ENCODE measurements at places on chromosomes 5 and 9. TPM values are rescaled to one million over a fixed set of nuclear protein-coding genes. Genes with fewer than 3 reads are reported as not detected.

DNA sequence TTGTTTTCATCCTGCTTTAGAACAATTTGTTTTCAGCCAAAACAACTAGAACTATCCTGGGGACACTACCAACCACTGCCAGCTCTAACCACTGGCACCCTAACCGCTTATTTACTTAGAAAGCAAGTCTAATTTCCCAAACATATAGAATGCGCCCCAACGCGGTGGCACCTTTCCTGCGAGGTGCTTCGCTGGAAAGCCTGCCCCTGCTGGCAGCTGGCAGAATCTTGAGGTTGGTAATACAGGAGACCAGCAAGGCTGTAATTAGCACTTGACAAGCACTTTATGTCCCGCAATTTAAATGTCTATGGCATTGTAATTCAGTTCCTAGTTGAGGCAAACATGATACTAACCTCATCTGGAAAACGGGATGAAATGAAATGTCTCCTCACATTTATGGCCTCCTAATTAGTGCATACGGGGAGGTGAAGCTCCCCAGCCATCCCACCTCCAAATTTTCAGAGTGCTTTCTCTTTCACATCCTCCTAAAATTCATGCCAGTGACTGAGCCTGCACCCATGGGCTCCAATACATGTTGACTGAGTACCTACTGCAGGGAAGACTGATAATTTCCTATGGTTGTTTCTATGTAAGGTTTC, 30.4 kb downstream of the GABBR2 start:
- no peak for DNase-seq

GRCh38 chr5:16995372-16995771, 59.3 kb upstream of the MYO10 start:
- no peak for DNase-seq

GRCh38 chr5:55620009-55620765, 85.4 kb upstream of the PLPP1 start:
- peak; percentile 90 for DNase-seq

- DNase-seq = no peak
These were observed 55.3 kb downstream of the SMIM23 start for GRCh38 chr5:171840711-171841522.

The MZB1 gene
- total RNA-seq = 0.43 TPM

The TNFSF8 gene
- not detected for total RNA-seq

The RGS14 gene
- total RNA-seq = 3.5 TPM

DNA sequence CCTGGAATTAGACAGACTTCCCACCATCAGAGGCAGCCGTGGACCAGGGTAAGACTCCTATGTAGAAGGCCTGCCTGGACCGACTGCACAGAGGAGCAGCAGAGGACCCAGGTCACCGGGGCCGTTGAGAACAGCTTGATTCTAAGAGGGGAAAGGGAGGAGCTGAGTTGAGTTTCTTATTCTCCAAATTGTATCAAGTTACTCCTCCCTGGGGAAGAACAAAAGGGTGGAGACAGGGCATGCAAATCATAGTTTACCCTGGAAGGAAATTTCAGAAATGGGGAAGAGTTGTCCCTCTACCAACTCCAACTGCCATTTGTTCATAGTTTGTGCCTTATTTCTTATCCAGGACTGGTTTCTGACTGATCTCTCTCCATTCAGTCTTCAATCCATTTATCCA, 20.9 kb upstream of the SLC31A2 start:
- no peak for DNase-seq

DNA sequence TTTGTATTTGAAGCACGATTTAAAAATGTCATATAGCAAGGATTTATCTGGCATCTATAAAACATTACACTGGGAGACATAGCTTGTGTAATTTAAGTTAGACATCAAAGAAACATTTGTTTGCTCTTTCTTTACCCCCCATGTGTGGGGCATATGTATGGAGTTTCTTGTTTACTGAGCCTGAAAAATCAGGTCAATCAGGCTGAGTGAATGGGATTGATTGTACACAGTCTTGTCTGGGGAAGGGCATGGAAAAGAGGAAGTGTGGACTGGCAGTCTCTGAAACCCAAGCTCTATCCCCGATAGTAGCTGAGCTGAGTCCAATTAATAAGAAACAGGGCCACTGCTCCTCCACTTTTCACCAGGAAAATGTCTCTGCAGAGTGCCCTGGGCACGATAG, 49.4 kb downstream of the SLC46A2 start:
- no peak for DNase-seq

The ENTPD8 gene
- not detected for total RNA-seq

DNA sequence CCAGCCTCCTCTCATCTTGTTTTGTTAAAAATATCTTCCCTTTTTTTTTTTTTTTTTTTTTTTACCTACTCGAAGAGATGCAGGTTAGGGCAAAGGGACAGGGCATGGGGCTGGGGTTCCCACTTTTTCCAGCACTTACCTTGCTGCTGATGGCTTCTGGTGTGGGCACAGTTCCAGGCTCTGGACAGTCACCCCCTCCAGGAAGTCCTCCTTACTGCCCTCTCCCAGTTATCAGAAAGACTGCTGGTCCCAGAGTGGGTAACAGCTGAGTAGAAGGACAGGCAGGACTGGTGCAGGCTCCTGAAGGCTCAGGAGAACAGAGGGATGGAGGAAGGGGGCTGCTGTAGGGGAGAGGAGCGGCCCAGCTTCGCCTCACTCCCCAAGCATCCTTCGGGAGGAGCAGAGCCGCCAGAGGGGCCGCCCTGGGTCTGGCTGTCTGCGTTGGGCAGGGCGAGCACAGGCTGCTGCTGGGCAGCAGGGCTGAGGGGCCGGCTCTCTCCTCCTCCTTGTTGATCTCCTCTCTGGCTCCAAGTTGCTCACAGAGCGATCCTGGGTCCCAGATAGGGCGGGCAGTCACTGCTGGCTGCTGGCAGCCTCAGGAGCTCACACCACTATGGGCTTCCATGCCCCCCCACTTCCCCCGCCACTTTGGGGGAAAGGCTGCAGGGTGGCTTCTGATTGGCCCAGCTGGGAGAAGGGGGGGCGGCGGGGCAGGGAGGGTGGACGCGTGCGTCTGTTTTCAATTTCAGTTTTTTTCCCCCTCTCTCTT, at the start of gene PDGFRB:
Gene PDGFRB, minus strand, starts transcription at position 588 of the 769 bp plus-strand sequence. CDS start 18,798 bp downstream, outside the sequence.
- DNase-seq = peak; percentile 94

- no peak for DNase-seq
These were observed 50.3 kb downstream of the MAP1B start for GRCh38 chr5:72157625-72157962.

- peak; percentile 27 for DNase-seq
These were observed 114.5 kb downstream of the SLC25A46 start for GRCh38 chr5:110853267-110853666.

The TAL2 gene
- total RNA-seq = not detected

DNA sequence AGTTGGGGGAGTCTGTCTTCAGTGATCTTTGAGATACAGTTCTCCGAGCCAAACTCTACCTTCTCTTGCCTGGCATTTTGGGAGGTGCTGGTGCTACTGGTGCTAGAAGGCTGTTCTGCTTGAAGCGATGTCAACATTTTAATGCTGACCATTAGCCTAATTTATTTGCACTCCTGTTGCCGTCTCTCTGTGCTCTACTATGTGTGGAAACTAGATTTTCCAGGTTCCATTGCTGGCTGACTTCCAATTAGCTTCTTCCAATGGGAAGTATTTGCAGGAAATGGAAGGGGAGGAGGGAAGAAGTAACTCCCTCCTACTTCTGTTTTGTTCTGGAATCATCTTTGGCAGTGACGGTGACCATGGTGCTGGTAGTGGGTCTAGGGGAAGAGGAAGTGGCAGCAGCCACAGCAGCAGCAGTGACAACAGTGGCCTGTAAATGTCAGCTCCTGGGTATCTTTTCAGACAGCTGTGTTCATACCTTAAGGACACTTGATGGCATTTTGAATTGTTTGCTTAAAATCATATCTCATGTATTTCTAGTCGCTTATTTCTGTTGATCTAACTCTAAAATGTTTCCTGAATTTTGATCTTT, 7.9 kb downstream of the TXNDC8 start:
- DNase-seq = no peak

The MEIKIN gene
- not detected for total RNA-seq

DNA sequence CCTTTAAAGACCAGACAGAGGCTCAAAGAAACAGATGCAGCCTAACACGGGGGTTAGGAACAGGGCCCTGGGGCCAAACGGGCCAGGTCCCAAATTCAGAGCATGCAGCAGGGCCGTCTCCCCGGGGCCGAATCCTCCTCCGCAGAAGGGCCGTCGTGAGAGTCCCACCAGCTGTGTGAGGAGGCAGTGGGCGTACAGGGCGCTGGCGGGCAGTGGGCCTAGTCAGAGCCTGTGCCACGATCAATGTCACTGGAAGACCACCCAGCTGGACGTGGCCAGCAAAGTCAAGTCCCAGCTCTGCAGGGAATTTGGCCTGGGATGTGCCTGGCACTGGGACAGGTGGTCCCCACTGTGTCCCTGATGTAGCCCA, 15.8 kb upstream of the FCN2 start:
- DNase-seq = no peak

- no peak for DNase-seq
These were observed 80.5 kb downstream of the PLPP1 start for GRCh38 chr5:55454282-55454681.

- DNase-seq = no peak
These were observed 30.9 kb upstream of the PPP2R2B start for GRCh38 chr5:146909255-146910068.

DNA sequence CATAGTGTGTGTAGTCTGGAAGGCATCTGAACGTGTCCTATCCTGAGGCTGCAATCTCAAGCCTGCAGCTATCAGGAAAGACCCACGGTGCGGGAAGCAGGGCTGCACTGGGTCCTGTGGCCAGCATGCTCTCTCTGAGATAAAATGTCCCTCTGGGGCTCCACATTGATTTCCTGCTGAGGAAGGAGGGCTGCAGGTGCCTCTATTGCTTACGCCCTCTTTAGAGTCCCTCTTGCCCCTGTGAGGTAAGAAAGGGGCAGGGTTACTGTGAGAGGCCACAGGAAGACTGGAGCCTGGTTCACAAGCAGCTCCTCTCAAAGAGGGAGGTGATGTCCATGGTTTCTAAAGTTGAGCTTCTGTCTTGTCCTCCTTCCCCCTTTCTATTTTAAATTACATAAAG, 299.9 kb upstream of the RFX3 start:
- no peak for DNase-seq

- peak; percentile 39 for DNase-seq
These were observed 98.9 kb upstream of the SPATA31D4 start for GRCh38 chr9:81829195-81829882.

DNA sequence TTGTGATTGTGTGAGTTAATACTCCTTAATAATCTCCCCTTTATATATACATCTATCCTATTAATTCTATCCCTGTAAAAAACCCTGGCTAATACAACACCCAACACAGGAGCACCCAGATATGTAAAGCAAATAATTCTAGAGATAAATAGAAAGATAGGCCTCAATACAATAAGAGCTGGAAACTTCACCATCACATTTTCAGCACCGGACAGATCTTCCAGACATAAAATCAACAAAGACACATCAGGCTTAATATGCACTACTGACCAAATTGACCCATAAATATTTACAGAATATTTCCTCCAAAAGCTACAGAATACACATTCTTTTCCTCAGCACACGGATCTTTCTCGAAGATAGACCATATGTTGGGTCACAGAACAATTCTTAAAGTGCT, 71.0 kb upstream of the ST8SIA4 start:
- DNase-seq = no peak

- DNase-seq = no peak
These were observed 82.6 kb upstream of the EQTN start for GRCh38 chr9:27379311-27380251.

DNA sequence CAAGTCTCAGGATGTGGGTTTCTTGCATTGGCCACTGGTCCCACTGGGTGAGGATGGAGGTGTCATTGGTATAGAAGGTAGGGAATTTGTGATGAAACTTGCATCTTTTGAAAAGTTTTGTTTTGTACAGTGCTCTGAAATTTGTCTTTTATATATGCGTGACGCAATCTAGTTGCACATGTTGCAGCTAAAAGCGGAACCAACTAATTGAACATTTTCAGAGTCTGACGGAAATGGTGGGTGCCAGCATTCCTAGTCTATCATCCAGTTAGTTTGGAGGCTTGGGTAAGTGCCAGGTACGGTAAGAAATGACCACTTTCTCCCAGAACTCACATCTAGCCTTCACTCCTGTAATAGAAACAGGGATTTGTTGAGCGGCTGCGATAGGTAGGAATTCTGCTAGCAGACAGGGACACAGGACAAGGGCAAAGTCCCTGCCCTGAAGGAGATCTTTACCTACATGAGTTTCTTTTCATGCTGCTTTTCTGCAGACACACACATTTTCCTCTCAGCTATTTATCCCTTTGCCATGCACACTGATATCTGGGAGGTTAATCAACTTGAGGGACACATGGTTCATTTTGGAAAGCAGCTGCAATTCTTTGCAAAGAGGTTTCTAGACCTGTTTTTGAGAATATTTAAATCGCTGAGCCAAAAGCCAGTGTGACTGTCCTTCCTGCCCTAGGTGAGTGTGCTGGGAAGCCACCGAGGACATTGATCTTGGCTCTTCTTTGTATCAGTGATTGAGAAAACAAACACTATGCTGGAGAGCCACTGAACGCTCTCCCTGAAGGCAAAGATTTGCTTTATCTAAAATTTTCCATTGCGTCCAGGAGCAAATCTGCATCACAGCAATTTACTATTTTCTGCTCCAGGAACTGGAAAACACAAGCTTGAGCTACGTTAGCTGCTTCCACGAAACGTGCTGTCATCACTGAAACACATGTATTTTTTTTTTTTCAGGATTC, 89.7 kb downstream of the DAP start:
- no peak for DNase-seq

GRCh38 chr5:153678617-153679329, 188.3 kb downstream of the GRIA1 start:
- DNase-seq = no peak

DNA sequence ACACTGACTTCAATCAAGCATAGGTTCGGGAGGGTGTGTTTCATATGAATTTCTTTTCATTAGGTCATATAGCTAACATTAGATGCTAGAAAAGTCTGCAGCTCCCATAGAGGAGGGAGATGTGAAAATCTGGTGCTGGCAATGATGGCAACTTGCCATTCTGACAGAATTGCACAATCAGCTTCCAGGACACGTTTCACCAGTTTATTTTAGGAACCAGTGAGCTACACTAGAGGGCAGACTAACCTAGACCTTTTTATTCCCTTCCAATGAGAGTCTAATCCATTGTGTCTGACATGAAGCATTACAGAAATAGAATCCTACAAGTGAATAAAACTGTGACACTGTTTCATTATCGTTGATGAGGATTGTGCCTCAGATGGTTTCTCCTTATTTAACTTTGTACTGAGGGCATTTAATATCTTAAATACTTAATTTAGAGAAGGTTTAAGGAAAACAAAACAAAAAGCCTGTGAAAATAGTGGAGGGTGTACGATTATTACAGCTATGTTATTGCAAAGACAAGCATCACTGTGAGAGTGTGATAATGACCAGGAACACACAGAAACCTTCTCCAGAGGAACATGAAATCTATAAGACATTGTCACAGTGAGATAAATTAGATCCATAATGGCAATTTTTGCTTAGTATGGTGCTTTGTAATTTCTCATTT, 363.3 kb upstream of the RPS23 start:
- DNase-seq = peak; percentile 88

GRCh38 chr5:11177999-11178711, 417.1 kb upstream of the DAP start:
- DNase-seq = no peak

The SLC34A1 gene
- total RNA-seq = not detected
